ENCODE measurements at places on chromosomes 6 and 20. TPM values are rescaled to one million over a fixed set of nuclear protein-coding genes. Genes with fewer than 3 reads are reported as not detected.

GRCh38 chr6:41687501-41688175, 47.8 kb downstream of the TFEB start:
- H3K4me3 ChIP-seq, result no peak overlapping the region
- no peak overlapping the region for H3K27ac ChIP-seq
- H3K27me3 ChIP-seq, result no peaks in the 10 kb centered on the region
- no peaks in the 10 kb centered on the region for H3K4me1 ChIP-seq

DNA sequence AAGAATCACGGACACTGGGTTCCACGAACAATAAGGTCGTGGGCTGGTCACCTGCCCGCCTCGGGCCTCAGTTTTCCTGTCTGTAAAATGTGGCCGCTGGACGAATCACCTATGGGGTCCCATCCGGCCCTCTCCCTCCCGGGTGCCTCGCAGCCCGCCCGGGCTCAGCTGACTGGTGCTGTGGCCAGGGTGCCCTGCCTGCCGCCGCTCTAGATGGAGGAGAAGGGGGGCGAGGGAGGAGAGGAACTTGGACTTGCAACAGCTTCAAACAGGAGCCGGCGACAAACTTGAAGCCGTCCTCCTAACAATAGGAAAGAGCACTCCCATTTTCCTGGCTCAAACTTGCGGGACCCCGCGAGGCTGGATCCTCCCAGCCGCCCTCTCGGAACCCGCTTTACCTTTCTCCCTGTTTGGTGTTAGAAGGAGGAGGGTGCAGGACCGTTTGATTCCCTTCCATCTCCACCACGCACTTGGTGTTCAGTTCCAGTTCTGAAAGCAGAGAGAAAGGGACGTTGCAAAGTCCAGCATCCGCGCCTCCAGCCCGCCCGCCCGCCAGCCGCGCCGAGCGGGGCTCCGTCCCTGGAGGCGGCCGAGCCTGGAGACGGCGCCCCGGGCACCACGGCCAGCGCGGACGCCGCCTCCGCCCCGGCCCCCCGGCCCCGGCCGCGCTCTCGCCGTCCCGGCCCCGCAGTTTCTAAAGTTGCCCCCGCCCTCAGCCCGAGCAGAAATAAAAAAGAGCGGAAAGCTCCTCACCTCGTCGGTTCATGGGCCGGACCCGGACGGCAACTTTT, 584 bp downstream of the KIF13A start:
- H3K36me3 ChIP-seq, result no peaks in the 10 kb centered on the region
- peak overlapping the region; percentile 79 for H3K27ac ChIP-seq
- peak overlapping the region; percentile 72 for H3K4me3 ChIP-seq
- no peak for DNase-seq
- peaks cover 23% of the 10 kb centered on the region for H3K4me1 ChIP-seq

GRCh38 chr6:11885159-11885558, 106.6 kb upstream of the ADTRP start:
- H3K4me3 ChIP-seq, result no peak overlapping the region
- no peaks in the 10 kb centered on the region for H3K27me3 ChIP-seq
- DNase-seq, result no peak
- no peaks in the 10 kb centered on the region for H3K36me3 ChIP-seq
- H3K4me1 ChIP-seq, result no peaks in the 10 kb centered on the region
- H3K27ac ChIP-seq, result no peak overlapping the region

- no peaks in the 10 kb centered on the region for H3K36me3 ChIP-seq
- no peaks in the 10 kb centered on the region for H3K27me3 ChIP-seq
- H3K4me3 ChIP-seq, result no peak overlapping the region
- H3K27ac ChIP-seq, result no peak overlapping the region
Measured at GRCh38 chr20:751761-752160, 16.5 kb downstream of the SLC52A3 start.

The KCNQ5 gene
- total RNA-seq, result 0.43 TPM

The PAX1 gene
- total RNA-seq, result not detected

- H3K27me3 ChIP-seq, result peaks cover 25% of the 10 kb centered on the region
- H3K4me3 ChIP-seq, result no peak overlapping the region
- H3K4me1 ChIP-seq, result no peaks in the 10 kb centered on the region
- no peak for DNase-seq
Measured at GRCh38 chr20:34185766-34186620, 55.2 kb upstream of the ASIP start.

The F13A1 gene
- total RNA-seq, result 10.1 TPM

GRCh38 chr6:10886691-10887502, at the start of gene SYCP2L:
Gene SYCP2L (plus strand): TSS chr6:10887052. CDS start chr6:10887127, 75 bp downstream.
- H3K4me3 ChIP-seq, result peak within 1 kb of the TSS; percentile 60
- H3K36me3 ChIP-seq, result no peaks in the 10 kb centered on the region
- no peak within 1 kb of the TSS for H3K27ac ChIP-seq
- H3K4me1 ChIP-seq, result peaks cover 7% of the 10 kb centered on the region
- H3K27me3 ChIP-seq, result peaks cover 53% of the 10 kb centered on the region

DNA sequence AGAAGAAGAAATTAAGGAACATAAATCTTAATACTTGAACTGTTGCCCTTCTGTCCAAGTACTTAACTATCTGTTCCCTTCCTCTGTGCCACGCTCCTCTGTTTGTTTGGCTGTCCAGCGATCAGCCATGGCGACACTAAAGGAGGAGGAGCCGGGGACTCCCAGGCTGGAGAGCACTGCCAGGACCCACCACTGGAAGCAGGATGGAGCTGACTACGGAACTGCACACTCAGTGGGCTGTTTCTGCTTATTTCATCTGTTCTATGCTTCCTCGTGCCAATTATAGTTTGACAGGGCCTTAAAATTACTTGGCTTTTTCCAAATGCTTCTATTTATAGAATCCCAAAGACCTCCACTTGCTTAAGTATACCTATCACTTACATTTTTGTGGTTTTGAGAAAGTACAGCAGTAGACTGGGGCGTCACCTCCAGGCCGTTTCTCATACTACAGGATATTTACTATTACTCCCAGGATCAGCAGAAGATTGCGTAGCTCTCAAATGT, 17.1 kb downstream of the IRF4 start:
- H3K27me3 ChIP-seq, result peaks cover 29% of the 10 kb centered on the region
- no peaks in the 10 kb centered on the region for H3K4me1 ChIP-seq
- no peaks in the 10 kb centered on the region for H3K36me3 ChIP-seq
- H3K4me3 ChIP-seq, result no peak overlapping the region
- DNase-seq, result peak; percentile 16

The SMIM28 gene
- total RNA-seq, result not detected

The PTGIS gene
- total RNA-seq, result 1.9 TPM

DNA sequence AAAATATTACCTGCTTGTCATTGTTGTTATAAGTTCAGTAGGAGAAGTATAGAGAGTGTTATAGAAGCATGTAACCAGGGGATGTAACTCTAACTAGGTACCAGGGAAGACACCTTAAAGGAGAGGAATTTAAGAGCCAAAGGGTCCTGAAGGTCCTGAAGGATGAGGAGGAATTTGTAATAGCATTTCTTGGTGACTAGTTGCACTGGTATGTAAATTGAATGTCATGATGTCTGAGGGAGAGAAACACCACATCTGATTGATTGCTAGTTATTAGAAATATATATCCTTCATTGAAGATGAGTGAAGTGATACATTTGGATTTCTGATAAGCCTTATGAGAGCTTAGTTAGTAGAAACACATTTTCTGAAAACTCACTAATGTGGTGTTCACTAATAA, 643.8 kb downstream of the RFPL4B start:
- peak; percentile 61 for DNase-seq
- H3K4me3 ChIP-seq, result no peak overlapping the region
- H3K36me3 ChIP-seq, result no peaks in the 10 kb centered on the region
- H3K27me3 ChIP-seq, result no peaks in the 10 kb centered on the region
- no peak overlapping the region for H3K27ac ChIP-seq

The MYB gene
- total RNA-seq, result not detected

DNA sequence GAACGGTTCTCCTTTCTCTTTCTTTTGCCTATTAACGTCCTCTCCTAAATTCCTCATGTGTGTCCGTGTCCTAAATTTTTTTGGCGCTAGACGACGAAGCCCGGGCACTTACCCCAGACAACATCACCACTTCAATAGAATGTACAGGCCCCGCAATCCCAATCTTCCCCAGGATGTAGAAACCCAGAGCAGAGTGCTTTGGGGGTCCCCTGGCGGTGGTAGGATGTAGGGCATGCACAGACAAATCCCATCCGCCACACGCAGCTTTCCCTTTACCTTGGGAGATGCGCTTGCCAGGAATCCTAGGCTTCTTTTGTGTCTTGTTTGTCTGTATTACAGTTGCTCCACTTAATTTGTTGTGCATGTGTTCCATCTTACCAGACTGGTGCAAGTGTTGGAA, 417.3 kb upstream of the ARID1B start:
- H3K4me3 ChIP-seq, result no peak overlapping the region
- H3K4me1 ChIP-seq, result no peaks in the 10 kb centered on the region
- no peaks in the 10 kb centered on the region for H3K27me3 ChIP-seq
- no peak overlapping the region for H3K27ac ChIP-seq

The TTBK1 gene
- total RNA-seq, result not detected

- H3K4me3 ChIP-seq, result no peak overlapping the region
- DNase-seq, result no peak
- no peaks in the 10 kb centered on the region for H3K27me3 ChIP-seq
- no peak overlapping the region for H3K27ac ChIP-seq
Measured at GRCh38 chr20:55271371-55271770, 733.9 kb downstream of the CBLN4 start.

The CLVS2 gene
- total RNA-seq, result not detected

DNA sequence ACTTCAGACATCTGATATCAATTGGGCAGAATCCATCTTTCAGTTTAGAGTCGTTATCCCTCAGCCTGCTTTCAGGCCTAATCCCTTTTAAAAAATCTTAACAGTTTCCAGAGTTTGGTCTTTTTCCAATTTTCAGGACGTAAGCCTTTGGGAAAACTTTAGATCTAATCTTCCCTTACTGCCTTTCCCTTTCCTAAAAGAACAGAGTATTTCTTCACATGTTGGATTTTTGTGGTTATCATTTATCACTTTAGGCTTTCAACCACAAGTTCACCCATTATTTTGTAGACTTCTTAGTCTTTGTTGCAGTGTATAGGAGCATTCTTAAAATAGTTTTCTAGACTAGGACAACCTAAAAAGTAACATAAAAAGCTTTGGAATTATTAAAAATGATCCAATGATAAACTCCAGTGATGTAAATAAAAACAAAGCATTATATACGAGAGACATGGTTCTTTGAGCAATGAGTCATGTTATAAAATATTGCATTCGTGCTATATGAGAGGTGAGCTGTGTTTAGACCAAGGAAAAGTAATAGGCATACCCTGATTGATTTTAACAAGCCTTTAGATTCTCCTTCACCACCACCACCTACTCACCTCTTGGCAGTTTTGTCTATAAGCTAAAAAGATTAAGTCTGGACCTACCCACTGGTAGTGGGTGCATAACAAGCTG, 90.4 kb upstream of the MCHR2 start:
- peaks cover 2% of the 10 kb centered on the region for H3K27me3 ChIP-seq
- peak; percentile 86 for DNase-seq
- no peak overlapping the region for H3K27ac ChIP-seq
- H3K4me3 ChIP-seq, result no peak overlapping the region
- H3K4me1 ChIP-seq, result no peaks in the 10 kb centered on the region

DNA sequence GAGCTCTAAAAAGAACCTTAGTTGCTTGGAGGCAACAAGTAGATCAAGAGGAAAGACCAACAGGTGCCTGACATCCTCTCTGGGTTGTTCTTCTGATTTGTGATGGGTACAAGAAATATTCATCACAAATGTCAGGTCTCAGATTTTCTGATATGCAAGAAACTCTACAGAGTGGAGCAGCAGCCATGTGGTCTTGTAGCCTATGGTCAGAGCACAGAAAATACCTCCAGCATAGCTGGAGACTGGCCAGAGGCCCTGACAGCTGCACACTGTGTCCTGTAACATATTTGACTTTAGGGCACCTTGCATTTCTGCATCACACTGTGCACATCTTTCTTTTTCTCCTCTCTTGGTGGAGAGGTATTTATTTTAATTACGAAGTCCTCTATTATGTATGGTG, 116.3 kb downstream of the GMPR start:
- H3K4me1 ChIP-seq, result peaks cover 19% of the 10 kb centered on the region
- H3K36me3 ChIP-seq, result no peaks in the 10 kb centered on the region
- no peak overlapping the region for H3K4me3 ChIP-seq
- DNase-seq, result no peak

The NOL4L gene
- 43.0 TPM for total RNA-seq

The OXT gene
- not detected for total RNA-seq

DNA sequence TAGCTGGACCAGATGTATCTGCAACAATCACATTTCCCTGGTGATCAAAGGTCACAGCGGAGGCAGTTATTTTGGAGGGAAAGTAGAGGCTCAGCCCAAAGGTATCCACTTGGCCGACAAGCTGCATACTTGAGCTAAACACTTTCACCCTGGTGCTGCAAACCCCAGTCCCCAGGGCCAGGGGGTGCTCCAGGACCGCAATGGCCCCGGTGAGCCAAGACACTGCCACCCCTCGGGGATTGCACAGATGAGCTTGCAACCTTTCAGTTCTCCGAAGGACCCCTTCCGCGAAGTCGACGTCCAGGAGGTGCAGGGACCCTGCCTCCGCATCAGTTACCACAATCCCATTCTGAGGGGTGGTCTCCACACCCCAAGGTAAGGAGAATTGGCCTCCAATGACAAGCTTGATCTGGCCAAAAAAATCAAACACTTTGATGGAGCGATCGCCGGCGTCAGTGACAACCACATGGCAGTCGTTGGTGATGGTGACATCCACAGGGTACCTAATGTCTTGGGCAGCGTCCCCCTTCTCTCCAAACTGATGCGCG, 823 bp downstream of the NHLRC1 start:
- H3K4me3 ChIP-seq, result peak overlapping the region; percentile 55
- no peak overlapping the region for H3K27ac ChIP-seq
- H3K4me1 ChIP-seq, result peaks cover 5% of the 10 kb centered on the region
- DNase-seq, result no peak
- no peaks in the 10 kb centered on the region for H3K36me3 ChIP-seq
- H3K27me3 ChIP-seq, result peaks cover 2% of the 10 kb centered on the region

The NHLRC1 gene
- not detected for total RNA-seq

DNA sequence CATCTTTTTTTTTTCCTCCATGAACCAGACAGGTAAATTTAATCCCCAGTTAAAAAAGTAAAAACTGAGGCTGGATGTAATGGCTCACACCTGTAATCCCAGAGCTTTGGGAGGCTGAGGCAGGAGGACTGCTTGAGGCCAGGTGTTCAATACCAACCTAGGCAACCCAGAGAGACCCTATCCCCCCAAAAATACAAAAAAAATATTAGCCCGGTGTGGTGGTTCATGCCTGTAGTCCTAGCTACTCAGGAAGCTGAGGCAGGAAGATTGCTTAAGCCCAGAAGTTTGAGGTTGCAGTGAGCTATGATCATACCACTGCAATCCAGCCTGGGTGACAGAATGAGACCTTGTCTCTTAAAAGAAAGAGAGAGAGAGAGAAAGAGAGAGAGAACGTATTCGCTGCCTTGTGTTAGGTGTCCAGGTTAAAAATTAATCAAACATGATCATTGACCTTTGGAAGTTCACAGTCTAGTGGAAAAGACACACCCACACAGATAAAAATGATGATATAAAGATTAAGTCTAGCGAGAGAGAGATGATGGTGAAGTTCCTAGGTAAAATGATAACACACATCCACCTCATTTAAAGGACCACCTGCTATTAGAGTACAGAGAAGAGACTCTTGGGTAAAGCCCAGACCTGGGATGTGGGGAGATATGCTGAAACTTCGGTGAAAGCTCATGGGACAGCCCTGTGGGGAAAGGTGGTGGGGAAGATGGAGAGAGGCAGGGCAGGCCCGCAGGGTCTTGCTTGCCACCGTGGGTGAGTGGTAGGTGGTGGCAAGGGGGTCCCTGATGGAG, 4.8 kb upstream of the NHSL1 start:
- H3K4me1 ChIP-seq, result peaks cover 7% of the 10 kb centered on the region
- H3K36me3 ChIP-seq, result no peaks in the 10 kb centered on the region
- no peak for DNase-seq

The CALHM4 gene
- 0.20 TPM for total RNA-seq

The SLC12A5 gene
- 15.2 TPM for total RNA-seq

The SLC22A7 gene
- not detected for total RNA-seq

Measured in astrocyte (in vitro differentiated cells and primary cell).